AG04450 (cell line): ENCODE measurements at places on chromosomes 7 and 10. TPM values are rescaled to one million over a fixed set of nuclear protein-coding genes. Genes with fewer than 3 reads are reported as not detected.

The SRGN gene
- 137 and 154 TPM in 2 replicates for polyA plus RNA-seq

The KCNIP2 gene
- polyA plus RNA-seq, result 0.40 and 0.61 TPM in 2 replicates

The ERVW-1 gene
- polyA plus RNA-seq, result not detected in 2 replicates

The CAMK2B gene
- 0.12 TPM in 1 of 2 replicates, not detected in the other for polyA plus RNA-seq

The SAMD9L gene
- 2.9 and 4.3 TPM in 2 replicates for polyA plus RNA-seq

The ACHE gene
- polyA plus RNA-seq, result 0.24 and 0.35 TPM in 2 replicates

The DNAH11 gene
- not detected in 2 replicates for polyA plus RNA-seq

The SEMA3E gene
- 0.02 and 0.06 TPM in 2 replicates for polyA plus RNA-seq

The AGFG2 gene
- polyA plus RNA-seq, result 5.7 and 6.4 TPM in 2 replicates

The OR13A1 gene
- polyA plus RNA-seq, result not detected in 2 replicates
